ENCODE measurements at places on chromosomes 2 and 18.

DNA sequence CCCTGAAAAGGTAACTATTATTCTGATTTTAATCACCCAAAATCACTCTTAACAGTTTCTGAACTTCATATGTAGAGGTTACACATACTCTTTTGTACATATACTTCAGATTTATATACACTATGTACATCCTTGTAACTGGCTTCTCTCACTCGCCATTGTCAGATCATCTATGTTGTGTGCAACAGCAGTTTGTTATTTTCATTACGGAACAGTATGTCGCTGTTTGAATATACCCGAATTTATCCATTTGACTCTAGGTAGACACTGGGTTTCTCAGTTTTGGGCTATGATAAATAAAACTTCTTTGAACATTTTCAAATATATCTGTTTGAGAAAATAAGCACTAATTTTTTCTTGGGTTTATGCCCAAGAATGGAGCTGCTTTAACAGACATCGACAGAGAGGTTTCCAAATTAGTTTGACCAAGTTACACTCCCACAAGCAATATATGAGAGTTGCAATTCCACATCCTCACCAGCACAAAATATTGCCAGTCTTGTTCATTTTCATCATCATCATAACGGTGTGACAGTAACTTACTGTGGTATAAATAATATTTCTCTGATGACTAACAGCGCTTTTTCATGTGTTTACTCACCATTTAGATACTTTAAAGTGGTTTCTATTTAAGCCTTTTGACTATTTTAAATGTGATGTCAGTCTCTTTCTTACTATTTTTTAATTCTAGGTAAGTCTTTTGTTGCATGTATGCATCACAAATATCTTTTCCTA, 80.9 kb downstream of the SMC6 start:
- no peak for DNase-seq

DNA sequence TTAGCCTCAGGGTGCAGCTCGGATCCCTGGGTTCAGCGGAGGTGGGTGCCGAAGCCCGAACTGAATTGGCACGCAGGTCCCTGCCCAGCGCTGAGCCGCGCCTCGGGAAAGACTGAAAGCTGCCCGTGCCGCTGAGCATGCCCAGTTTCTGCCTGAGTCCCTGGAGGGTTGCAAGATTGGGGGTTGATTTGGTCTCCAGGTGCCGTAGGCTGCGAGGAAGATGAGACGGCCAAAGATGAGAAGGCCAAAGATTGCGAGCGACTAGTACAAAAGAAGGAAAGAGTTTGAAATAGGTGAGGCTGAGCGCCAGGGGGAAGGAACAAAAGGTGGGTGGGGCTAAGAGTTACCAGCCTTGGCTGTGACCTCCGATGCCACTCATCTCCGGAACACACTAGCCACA, 852 bp upstream of the KCNH7 start:
- DNase-seq, result peak; percentile 74

GRCh38 chr18:41765460-41765859, 189.6 kb upstream of the PIK3C3 start:
- DNase-seq, result peak; percentile 52

DNA sequence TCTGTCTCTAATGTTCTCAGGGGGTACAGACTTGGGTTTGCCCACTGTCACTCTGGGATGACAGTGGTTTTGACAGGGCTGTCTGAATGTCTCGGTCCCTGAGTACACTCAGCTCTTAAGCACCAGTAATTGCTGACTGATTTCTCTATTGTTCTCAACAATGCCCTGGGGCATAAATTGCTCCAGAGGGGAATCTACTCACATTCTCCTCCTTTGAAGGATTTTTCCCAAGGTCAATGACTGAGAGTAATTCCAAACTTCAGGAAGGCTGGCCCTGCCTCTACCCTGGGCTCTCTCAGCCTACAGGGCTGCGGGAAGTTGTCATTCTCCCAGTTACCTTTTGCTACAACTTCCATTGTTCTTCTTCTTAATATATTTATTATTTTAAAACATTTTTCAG, 36.5 kb downstream of the MC2R start:
- no peak for DNase-seq

DNA sequence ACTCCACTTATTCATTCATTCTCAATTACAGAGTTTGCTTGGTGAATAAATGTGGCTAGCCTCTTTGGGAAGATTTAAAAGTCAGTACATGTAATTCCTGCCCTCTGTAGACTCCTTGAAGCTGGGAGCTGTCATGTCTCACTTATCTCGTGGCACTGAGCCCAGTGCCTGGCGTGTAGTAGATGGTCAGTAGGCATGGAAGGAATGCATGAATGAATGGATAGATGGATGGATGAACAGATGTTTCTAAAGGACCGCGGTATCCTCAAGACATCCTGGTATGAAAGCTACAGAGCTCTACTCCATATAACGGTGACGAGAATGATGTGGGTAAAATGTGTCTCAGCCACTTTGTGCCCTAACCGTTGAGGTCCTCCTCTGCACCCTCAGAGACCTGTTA, 83.0 kb downstream of the MARCO start:
- no peak for DNase-seq

DNA sequence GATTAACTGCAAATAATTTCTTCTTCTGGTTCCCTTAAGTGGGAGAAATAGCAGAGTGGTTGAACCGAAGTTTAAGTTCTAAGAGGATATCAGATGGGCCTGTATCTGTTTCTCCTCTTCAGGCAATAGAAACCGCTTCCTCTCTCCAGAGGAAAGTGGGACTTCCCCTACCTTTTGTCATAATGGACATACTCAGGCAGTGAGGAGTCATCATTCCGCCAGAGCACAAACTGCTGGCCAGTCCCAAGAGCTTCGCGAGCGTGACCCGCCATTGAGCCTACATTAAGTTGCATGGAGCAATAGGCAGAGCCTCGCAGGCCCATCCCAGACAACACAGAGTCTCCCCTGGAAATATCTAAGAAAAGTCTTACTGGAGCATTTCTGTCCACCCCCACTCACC, 158.9 kb downstream of the LDLRAD4 start:
- peak; percentile 52 for DNase-seq

GRCh38 chr2:120550282-120550681, 185.4 kb upstream of the GLI2 start:
- DNase-seq, result no peak

DNA sequence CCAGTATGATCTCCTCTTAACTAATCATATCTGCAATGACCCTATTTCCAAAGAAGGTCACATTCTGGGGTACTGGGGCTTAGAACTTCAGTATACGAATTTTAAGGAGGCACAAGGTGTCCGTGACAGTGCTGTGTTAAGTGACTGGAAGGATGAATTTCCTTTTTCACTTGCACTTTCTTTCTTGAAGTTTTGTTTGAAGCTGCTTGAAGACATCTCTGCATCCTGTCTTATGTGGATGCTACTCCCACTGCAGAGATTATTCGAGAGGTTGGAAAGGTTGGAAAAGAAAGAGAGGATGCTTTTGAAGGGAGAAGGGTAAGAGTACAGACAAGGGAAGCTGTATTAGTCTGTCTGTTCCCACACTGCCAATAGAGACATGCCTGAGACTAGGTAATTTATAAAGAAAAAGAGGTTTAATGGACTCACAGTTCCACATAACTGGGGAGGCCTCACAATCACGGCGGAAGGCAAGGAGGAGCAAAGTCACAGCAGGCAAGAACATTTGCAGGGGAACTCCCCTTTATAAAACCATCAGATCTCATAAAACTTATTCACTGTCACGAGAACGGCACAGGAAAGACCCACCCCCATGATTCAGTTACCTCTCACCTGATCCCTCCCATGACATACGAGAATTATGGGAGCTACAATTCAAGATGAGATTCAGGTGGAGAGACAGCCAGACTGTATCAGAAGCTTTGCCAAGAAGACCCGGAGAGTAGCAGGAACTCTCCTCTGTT, 3.6 kb upstream of the RNF144A start:
- DNase-seq, result no peak

GRCh38 chr2:201807452-201807999, 1.2 kb downstream of the CDK15 start:
- no peak for DNase-seq

- no peak for DNase-seq
Measured at GRCh38 chr2:215022418-215022817, 116.0 kb downstream of the ABCA12 start.

DNA sequence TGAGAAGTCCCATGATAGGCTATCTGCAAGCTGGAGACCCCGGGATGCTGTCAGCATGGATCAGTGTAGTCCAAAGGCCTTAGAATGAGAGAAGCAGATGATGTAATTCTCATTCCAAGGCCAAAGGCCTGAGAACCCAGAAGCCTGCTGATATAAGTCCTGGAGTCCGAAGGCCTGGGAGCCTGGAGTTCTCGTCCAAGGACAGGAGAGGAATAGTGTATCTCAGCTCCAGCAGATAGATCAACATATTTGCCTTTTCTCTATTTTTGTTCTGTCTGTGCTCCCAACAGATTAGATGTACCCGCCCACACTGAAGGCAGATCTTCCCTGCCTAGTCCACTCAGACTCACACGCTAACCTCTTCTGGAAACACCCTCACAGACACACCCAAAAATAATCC, 454.9 kb upstream of the CHAC2 start:
- DNase-seq, result no peak

DNA sequence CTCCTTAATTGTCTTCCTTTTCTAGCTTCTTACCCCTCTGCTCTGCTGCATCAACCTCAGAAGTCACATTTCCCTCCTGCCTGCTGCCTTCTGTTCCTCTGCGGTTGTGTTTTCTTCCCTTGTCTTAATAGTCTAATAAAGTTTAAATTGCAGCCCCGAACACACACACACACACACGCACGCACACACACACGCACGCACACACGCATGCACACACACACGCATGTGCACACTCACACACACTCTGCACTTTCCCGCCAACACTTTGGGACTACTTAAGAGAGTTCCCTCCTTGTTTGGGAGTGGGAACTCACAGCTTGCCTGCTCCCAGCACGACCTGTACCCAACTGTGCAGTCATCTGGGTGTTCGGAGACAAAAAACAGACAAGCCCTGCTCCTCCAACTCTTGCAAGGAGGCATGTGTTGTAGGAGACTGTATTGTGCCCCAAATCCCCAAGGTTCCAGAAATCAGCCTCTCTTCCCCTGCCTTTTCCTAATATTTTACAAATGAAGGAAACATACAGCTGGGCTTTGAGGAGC, 99.1 kb downstream of the SETBP1 start:
- DNase-seq, result no peak

GRCh38 chr18:76416911-76417310, 78.1 kb downstream of the ZNF516 start:
- no peak for DNase-seq
